ENCODE measurements at places on chromosomes 1 and 21.

DNA sequence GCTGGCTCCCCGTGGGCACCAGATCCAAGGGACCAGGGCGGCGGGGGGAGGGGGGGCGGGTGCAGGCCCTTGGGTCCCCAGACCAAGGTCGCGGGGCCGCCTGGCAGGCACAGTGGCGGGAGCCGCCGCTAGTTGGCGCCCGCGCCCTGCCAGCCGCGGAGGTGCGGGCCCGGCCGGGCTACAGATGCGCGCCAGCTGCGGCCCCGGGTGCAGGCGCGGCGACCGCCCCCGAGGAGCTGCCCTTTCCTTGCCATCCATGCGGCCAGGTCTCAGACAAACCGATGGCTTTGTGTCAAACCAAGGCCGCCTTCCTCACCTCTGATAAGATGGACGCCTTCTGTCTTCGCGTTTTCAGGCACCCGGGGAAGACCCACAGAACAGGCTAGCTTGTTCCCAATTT lies 2.2 kb upstream of the RUNX3 start:
- DNase-seq, result peak; percentile 16

DNA sequence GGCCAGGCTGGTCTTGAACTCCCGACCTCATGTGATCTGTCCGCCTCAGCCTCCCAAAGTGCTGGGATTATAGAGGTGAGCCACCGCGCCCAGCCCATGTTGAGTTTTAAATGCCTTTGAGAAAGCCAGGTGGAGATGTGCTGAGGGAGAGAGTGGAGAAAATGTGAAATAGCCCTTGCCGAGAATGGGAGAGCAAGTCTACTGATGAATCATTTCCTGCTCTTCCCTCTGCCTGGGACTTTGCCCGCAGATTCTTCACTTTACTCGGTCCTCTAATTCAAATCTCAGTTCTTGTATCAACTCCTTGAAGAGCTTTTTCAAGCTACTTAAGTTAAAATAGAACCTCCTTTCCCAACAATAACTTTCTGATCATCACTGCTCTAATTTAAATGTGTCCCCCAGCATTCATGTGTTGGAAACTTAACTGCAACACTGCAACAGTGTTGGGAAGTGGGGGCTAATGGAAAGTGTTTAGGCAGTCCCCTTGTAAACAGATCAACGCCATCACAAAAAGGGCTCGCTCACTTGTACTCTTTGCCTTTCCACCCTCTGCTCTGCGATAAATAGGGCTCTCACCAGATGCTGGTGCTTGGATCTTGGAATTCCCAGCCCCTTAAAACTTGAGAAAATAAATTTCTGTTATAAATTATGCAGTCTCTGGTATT lies 27.8 kb downstream of the OSBPL9 start:
- DNase-seq, result no peak

- no peak for DNase-seq
These were observed 48.8 kb downstream of the EDN2 start for GRCh38 chr1:41435570-41436178.

DNA sequence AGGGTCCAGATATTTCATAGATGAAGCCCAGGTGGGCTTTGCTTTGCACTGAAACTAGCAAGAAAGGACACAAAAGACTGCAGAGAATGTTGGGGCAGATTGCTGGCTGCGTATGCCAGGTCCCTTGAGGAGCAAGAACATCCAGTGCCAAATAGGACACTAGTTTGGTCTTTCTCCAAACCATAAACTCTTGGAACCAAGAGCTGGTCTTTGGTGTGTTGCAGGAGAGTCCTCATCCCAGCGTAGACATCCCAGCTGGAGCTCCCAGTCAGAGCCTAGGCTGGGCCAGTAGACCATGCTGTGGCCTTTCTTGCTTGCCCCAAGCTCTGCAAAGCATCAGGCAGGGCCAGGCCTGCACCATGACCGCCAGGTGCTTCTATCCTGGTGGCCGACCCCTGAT lies 87.5 kb downstream of the ATP5PO start:
- DNase-seq, result no peak

GRCh38 chr21:41875086-41875485 lies 4.1 kb downstream of the PRDM15 start:
- no peak for DNase-seq

GRCh38 chr1:208254862-208255261 lies 10.7 kb upstream of the PLXNA2 start:
- no peak for DNase-seq
